ENCODE measurements at places on chromosomes 5 and 9. TPM values are rescaled to one million over a fixed set of nuclear protein-coding genes. Genes with fewer than 3 reads are reported as not detected.

GRCh38 chr9:125262294-125262991 is 817 bp downstream of the GAPVD1 start:
- DNase-seq = peak; percentile 44

DNA sequence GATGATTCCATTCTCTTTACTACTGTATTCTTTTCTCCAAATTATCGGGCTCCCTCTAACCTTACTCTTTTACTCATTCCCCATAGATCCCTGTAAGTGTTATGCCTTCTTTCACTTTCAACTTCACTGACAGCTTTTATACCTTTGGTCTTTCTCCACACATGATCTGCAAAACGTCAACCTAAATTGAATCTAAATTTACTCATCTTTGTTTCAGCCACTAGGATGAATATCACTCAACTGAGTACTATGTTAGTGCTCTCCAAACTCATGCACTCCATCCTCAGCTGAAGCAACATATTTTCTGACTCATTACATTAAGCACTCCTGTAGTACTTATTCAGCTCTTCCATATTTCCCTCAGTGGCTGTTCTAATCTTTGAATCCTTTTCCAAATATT is 133.4 kb downstream of the ADAMTS19 start:
- no peak for DNase-seq

PHF24 gene
- not detected for total RNA-seq

GRCh38 chr5:111099058-111099778 is 7.1 kb downstream of the WDR36 start:
- no peak for DNase-seq

DNA sequence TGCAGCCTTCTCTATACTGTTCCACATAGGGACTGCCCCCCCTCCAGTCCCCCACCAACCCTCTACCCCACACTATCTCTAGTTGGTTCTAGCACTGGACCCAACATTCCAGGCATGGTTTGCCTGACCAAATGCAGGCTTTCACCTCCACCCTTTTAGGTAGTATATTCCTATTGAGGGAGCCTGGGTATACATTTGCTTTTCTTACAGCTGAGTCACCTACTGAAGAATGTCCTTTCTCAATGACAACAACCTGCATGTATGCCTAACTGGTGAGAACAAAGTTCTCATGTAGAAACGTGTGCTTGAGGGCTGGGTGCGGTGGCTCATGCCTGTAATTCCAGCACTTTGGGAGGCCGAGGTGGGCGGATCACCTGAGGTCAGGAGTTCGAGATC is 8.2 kb downstream of the TNIP1 start:
- no peak for DNase-seq

GRCh38 chr9:99813739-99814138 is 7.9 kb upstream of the NR4A3 start:
- no peak for DNase-seq

FOXD4L5 gene
- total RNA-seq = not detected

- DNase-seq = no peak
Observed at GRCh38 chr9:127109212-127109711, 13.2 kb downstream of the ANGPTL2 start.

DNA sequence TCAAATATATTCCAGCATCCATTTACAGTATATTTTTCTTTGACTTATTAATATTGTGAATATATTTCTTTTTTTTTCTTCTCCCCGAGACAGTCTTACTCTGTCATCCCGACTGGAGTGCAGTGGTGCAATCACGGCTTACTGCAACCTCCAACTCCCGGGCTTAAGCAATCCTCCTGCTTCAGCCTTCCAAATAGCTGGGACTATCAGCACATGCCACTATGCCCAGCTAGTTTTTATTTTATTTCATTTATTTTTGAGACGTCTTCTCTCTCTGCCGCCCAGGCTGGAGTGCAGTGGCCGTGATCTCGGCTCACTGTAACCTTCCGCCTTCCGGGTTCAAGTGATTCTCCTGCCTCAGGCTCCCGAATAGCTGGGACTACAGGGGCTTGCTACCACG is 7.4 kb upstream of the GLIPR2 start:
- DNase-seq = no peak

GRCh38 chr5:30894811-30895210 is 298.7 kb upstream of the CDH6 start:
- no peak for DNase-seq

RAD50 gene
- total RNA-seq = 31.2 TPM

PROB1 gene
- 0.91 TPM for total RNA-seq

DNA sequence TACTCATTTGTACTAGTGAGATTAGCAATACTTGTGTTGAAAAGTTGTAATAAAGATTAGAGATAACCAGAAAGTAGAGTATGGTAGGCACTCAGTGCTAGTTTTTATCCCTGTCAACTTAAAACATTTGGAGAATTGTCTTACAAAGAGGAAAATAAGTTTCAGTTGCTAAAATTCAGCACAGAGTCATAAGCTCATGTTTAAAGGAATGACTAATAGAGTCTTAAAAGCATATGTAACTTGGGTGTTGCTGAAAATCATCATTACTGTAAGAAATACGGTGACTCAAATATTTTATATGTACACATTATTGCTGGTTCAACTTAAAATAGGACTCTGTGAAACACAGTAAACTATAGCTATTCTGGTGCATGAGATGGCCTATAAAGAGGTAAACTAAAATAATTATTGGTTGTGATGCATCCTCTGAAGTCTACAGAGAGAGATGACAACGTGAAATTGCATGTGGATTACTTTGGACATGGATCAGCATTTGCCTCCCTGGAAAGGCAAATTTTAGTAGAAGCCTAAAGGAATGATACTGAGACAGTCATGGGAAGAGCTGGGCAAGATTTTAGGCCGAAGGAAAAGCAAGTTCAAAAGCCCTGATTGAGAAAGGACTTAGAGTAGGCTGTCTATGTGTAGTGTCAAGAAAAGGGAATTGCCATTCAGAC is 34.6 kb downstream of the SGCD start:
- no peak for DNase-seq

FRMD3 gene
- total RNA-seq = 2.4 TPM

DNA sequence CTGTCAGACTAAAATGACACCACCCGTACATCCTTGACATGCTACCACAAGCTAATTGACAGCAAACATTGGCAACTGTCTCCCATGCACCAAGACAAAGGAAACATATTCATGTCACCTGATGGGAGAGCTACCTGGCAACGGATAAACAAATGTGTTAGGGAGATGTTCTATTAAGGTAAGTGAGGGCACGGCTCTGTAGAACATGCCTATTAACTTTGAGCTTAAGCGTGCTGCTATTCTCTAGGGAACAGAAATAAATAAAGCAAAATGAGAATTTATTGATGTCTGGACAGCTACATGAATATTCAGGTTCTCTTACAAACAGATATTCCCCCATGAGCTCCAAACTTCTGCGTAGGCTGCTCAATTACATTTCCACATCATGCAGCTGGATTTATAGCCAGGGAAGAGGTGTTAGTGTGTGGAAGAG is 361.4 kb upstream of the RFX3 start:
- DNase-seq = no peak

DNA sequence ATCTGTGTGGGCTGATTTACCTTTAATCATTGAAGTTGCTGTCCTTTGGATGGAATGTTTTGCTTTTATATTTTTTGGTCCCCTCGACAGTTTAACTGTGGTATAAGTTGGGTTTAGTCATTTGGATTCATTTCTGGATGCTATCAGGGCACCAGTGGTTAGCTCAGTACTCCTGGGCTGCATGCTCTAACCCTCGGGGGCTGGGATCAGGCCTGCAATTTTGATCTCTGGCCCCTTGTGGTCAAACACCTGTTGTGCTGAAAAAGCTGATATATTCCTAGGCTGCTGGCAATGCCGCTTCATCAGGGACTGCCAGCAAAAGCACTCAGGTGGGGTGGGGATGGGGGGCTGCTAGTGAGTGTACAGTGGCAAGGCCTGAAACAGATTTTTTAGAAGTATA is 440.4 kb upstream of the RIOK2 start:
- no peak for DNase-seq
